ENCODE measurements at places on chromosomes 3 and 15.

DNA sequence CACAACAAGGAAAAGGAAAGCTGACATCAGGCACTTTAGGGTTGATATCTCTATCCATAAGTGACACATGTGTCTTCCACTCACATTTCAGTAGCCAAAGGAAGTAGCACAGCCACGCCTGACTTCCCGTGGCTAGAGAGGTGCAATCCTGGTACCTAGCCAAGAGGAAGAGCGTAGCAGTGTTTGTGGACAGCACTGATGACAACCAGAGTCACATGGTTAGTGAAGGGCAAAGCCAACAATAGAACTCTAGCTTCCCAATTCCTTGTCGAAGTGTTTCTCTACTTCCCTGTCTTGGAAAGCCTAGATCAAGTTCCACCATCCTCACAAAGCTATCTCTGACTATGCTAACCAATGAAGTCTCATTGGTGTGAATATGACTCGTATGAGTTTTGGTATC, 189.2 kb downstream of the RSL24D1 start:
- DNase-seq, result no peak

DNA sequence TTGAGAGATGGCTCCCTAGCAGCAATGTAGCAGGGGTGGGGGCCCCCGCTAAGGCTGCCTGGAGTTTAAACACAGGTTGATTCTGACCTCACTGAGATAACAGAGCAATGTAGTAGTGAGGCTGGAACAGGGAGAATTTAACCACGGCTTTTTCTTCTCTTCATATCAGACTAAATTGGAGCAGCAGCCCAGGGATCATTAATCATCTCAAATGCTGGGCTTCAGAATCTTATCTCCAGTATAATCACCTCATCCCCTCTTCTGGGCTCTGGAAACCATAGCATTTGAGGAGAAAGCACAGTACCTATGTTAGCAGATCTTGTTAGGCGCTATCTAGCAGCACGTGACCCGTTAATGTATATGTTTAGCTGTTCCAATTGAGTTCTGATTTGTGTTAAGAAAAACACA, 25.4 kb upstream of the DET1 start:
- no peak for DNase-seq

DNA sequence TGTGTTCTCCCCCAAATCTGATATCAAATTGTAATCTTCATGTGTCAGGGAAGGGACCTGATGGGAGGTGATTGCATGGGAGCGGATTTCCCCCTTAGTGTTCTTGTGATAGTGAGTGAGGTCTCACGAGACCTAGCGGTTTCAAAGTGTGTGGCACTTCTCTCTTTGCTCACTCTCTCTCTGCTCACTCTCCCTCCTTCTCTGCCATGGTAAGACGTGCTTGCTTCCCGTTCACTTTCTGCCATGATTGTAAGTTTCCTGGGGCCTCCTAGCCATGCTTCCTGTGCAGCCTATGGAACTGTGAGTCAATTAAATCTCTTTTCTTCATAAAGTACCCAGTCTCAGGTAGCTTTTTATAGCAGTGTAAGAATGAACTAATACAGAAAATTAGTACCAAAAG, 30.6 kb upstream of the OR5H6 start:
- DNase-seq, result no peak

DNA sequence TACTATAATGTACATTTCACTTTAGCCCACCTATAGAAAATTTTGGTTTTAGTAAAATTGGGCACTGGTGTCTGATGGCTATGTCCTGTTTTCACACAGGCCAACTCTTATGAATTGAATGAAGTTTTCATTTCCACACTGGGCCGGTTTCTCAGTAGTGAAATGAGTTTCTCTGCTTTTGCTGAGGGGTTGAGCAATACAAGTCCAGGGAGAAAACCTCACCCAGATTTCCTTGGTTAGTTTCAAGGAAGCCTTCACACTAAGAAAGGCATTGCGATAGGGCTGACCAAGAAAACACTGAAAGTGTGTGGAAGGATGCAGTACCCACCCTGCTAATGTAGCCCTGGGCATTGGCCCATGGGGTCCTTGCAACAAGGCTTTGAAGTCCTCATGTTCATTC, 331.5 kb upstream of the CFAP20DC start:
- DNase-seq, result no peak

DNA sequence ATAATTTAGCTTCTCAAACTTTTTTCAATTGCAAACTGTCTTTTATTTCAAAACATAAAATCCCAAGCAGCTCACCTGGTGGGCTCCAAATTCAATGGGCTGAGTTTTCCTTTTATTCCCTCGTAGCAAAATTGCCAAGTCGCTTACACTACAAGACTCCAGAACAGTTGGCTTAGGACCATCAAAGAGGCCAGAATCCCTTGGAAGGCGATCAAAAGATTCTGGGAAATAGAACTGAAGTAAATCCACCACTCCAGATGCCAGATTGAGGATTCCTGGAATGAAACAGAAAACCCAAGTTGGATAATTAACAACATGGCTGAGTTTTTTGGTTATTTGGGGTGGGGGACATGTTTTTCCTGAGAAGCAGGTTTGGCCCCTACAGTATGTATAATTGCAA, 87.7 kb upstream of the DCLK3 start:
- peak; percentile 30 for DNase-seq

GRCh38 chr15:77475001-77475400, 54.3 kb downstream of the HMG20A start:
- DNase-seq, result no peak

DNA sequence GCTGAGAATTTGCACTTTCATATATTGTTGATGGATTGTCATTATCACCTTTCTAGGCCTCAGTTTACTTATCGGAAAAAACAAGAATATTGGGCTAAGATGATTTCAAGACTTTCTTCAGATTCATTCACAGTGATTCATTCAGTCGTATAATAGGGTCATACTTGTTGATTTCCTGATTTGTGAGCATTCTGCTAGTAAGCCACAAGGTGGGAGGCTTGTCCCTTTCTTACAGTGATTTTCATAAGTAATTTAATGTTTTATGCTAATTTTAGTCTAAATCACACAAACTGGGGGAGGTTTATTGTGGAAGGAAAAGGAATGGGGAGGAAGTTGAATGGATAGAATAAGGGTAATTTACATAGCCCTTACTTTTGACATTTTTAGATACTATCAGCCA, 126.8 kb upstream of the GOLGA6L4 start:
- DNase-seq, result no peak

DNA sequence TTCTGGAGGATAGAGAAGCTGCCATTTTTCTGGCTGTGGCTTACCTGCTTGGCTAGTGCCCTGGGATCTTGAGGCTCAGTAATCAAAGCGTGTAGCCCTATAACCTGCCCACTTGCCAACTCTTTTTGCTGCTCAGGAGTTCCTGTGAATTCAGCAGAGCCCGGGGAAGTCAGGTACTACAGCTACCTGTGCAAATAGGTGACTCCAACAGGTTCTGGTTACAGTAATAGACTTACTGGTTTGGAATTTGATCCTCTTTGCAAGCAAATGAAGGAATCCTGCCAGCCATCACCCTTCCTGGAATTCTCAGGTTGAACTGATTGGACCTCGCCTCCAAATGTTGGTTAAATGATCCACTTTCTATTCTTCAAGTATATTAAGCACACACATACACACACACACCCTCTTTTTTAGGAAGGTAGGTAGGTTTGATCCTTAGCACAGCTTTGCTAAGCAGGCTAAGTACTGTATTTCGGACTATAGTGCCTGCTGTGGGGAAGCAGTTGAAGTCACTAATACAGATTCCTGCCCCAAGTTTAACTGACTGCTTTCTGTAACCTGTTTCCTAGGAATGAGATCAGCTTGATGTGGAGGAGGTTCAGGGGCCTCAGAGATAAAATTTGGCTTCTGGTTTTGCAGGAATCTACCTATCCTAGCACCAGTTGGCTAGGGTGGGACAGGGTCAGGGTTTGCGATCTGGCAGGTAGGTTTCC, 2.3 kb downstream of the PPCDC start:
- no peak for DNase-seq

- DNase-seq, result no peak
These were observed 295.5 kb downstream of the RPLP1 start for GRCh38 chr15:69748131-69748530.

DNA sequence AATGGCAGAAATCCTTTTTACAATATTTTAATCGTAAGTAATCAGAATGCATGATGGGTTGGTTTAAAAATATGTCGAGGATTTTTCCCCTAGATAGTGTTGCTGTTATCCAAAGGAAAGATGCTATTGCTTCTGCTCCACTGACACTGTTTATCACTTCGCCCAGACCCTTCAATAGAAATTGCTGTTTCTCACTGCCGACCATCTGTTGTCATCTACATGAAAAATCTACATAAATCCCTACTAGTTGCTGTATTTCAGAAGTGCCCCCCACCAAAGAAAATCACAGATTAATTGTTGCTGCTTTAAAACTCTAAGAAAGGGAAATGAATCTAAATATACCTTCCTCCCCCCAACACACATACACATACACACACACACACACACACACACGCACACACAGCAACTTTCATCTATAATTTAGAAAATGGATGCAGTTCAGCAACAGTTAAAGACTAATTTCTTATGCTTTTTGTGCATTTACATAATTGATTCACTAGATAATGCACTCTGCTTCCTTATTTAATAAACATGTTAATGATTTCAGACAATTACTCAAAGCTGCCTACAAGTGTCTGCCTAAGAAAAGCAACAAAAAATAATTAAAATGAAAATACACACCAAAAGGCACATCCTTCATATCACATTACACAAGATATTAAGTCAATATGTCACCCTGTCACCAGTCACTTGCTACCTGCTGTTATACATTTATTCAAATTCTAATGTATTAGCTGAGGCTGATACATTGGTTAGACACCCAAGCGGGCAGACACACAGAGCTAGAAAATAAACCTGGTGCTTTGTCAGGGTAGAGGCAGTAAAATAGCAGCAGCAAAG, 82.8 kb downstream of the RORA start:
- no peak for DNase-seq

- no peak for DNase-seq
These were observed 19.5 kb downstream of the SIAH2 start for GRCh38 chr3:150743508-150743907.

DNA sequence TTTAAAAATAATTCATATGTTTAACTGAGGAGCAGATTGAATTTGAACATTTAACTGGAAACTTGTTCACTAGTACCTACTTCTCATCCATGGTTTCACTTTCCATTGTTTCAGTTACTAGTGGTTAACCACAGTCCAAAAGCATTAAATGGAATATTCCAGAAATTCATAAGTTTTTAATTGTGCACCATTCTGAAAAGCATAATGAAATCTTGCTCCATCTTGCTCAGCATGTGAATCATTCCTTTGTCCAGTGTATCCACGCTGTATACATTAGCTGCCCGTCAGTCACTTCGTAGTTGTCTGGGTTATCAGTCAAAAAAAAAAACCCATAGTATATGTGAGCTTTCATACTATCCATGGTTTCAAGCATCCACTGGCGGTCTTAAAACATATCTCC, 217.6 kb downstream of the TPRG1 start:
- peak; percentile 23 for DNase-seq

- DNase-seq, result peak; percentile 65
These were observed 21.0 kb upstream of the CA12 start for GRCh38 chr15:63402498-63403253.

GRCh38 chr15:80606511-80607071, 88.5 kb upstream of the ABHD17C start:
- no peak for DNase-seq

GRCh38 chr15:82999426-82999825, 12.0 kb downstream of the C15orf40 start:
- DNase-seq, result no peak

GRCh38 chr3:69747511-69748258, 8.4 kb downstream of the MITF start:
- DNase-seq, result no peak

- peak; percentile 76 for DNase-seq
These were observed 251.9 kb downstream of the CDIN1 start for GRCh38 chr15:36831125-36831903.

DNA sequence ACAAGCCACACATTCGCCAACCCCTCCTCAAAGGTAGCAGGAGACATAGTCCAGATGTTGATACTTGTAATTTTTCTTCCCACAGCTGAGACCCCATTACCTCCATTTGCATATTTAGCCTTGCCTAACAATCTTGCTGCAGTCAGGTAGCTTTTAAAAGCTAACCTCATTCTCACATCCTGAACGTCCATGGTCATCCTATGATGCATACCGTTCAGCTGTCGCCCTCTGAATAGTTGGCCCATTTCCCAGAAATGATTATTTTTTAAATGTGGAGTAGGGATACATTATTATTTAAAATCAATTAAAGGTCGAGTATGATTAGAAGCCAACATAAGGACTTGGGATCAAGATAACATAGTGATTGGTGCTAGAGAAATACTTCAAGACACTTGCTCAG, 165.0 kb downstream of the MEX3B start:
- no peak for DNase-seq

GRCh38 chr15:47470983-47471382, 246.3 kb upstream of the SEMA6D start:
- DNase-seq, result no peak

- no peak for DNase-seq
These were observed 271.4 kb downstream of the POLQ start for GRCh38 chr3:121274411-121274810.

DNA sequence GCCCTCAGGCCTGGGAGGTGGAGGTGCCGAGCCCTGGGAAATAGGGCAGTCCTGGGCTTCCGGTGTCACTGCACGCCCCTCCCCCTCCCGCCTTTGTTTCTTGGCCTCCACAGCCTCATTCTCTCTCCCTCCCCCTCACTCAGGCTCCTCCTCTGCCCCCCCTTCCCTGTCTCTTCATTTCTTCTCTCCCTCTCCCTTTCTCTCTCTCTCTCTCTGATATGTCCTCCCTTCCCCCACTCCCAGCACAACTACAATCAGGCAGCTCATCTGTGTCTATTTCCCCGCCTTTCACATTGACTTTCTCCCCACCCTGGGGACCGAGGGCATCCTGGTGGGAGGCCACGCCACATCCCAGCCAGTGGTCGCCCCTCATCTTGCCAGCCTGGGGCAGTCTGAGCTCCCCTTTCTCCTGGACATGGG, 40.2 kb downstream of the IDH2 start:
- DNase-seq, result peak; percentile 23

DNA sequence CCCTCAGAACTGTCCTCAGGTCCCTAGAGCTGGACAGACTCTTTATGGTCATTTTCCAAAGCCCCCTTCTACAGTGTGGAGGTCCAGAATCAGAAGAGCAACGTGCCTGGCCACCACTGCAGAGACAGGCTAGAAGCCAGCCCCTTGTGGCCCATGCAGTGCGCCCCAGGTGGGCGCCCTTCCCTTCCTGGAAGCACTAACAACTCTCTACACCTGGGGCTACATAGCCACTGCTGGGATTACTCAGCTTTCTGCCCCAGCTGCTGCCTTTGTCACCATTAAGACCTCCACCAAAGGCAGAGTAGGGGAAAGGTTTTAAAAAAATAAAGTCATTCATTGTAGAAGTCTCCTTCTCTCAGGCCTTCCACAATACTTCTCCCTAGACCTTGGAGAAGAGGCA, 2.3 kb downstream of the RASGRP1 start:
- no peak for DNase-seq

DNA sequence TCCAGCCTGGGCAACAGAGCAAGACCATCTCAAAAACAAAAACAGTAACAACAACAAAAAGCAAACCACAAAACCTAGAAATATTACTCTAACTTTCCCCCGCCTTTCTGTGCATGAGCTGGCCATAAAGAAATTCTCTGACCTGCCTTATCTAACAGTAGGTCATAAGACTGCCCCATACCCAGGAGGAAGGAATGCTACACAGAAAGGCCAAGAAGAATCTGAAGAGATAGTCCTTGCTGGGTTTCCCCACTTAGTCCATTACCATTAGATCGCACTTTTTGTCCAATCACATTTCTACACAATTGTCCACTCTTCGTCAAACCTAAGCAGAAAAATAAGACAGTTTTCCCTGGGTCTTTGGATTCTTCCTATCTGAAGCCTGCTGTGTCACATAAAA, 23.5 kb downstream of the CIAO2A start:
- no peak for DNase-seq
